Glomerular endothelial cell (primary cell): ENCODE measurements at places on chromosomes 3 and 15. TPM values are rescaled to one million over a fixed set of nuclear protein-coding genes. Genes with fewer than 3 reads are reported as not detected.

SI gene
- total RNA-seq: not detected in 2 replicates

C2CD4A gene
- 0.05 and 1.1 TPM in 2 replicates for total RNA-seq

NTRK3 gene
- total RNA-seq: 0.41 TPM in 1 of 2 replicates, not detected in the other

GALNT15 gene
- 25.1 and 35.2 TPM in 2 replicates for total RNA-seq

SLC38A3 gene
- total RNA-seq: not detected in 2 replicates

ATP2B2 gene
- not detected in 2 replicates for total RNA-seq

SCG5 gene
- total RNA-seq: 3.7 and 4.4 TPM in 2 replicates

GPR27 gene
- total RNA-seq: 0.19 TPM in 1 of 2 replicates, not detected in the other

IQGAP1 gene
- total RNA-seq: 292 and 350 TPM in 2 replicates
